Esophagus muscularis mucosa (tissue), 4 donors: ENCODE measurements at places on chromosomes 2 and 18. TPM values are rescaled to one million over a fixed set of nuclear protein-coding genes. Genes with fewer than 3 reads are reported as not detected.

GRCh38 chr2:74333896-74334586, 9.2 kb downstream of the SLC4A5 start:
- H3K27me3 ChIP-seq: no peaks in the 10 kb centered on the region
- H3K4me3 ChIP-seq: no peak overlapping the region
- peaks cover 25% of the 10 kb centered on the region for H3K36me3 ChIP-seq
- H3K27ac ChIP-seq: no peak overlapping the region

GRCh38 chr2:233259730-233260129, 8.3 kb downstream of the ATG16L1 start:
- DNase-seq: no peak
- no peak overlapping the region for H3K4me3 ChIP-seq
- H3K27me3 ChIP-seq: no peaks in the 10 kb centered on the region
- H3K4me1 ChIP-seq: peaks cover 11% of the 10 kb centered on the region

EFEMP1 gene
- 81.7 TPM for total RNA-seq

DPP4 gene
- 4.1 TPM for total RNA-seq

DNA sequence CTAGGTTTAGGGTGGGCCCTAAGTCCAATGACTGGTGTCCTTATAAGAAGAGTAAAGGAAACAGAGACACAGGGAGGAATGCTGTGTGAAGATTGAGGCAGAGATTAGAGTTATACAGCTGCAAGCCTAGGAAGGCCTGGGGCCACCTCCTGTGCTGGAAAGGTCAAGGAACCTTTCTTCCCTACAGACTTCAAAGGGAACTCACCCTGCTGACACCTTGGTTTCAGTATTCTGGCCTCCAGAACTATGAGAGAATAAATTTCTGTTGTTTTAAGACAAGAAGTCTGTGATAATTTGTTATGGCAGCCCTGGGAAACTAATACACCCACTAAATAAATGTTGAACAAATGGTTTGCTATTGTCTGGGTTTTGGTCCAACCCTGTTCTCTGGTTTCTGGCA, 102.3 kb upstream of the NEUROD1 start:
- DNase-seq: no peak
- no peaks in the 10 kb centered on the region for H3K36me3 ChIP-seq
- no peak overlapping the region for H3K4me3 ChIP-seq
- no peaks in the 10 kb centered on the region for H3K27me3 ChIP-seq
- H3K4me1 ChIP-seq: peaks cover 35% of the 10 kb centered on the region

DNA sequence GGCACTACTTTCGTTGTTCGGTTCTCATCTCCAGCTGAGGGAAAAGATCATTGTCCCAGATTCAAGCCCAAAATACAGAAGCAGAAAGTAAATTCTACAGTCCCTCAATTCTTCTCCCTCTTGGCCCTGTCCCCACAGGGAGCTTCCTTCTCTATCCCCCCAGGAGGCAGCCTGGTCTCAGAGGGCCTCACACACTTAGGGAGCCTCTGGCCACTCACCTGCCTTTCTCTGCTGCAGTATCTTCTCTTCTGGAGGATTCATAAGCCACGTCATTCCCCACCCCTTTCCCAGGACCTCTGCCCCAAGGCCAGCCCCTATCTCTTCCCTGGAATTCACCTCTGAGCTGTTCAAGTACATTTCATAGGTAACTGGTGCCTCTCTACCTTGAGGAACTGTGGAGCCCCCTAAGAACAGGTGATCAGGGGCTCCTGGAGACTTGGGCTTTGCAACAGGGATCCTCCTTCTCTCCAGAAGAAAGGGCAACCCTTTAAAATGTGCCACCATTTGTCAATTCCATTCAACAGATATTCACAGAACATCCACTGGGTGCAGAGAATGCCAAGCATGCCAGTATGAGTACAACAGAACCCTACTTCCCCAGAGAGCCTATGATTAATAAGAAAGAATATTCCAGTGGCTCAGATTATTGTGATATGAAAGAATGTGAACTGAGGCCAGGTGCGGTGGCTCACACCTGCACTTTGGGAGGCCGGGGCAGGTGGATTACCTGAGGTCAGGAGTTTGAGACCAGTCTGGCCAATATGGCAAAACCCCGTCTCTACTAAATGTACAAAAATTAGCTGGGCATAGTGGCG, 72.9 kb downstream of the CIB4 start:
- H3K27me3 ChIP-seq: no peaks in the 10 kb centered on the region
- H3K4me3 ChIP-seq: no peak overlapping the region
- H3K27ac ChIP-seq: no peak overlapping the region
- peaks cover 5% of the 10 kb centered on the region for H3K4me1 ChIP-seq
- no peak for DNase-seq

GRCh38 chr2:96203130-96204028, 5.2 kb downstream of the STARD7 start:
- H3K4me1 ChIP-seq: peaks cover 89% of the 10 kb centered on the region
- H3K4me3 ChIP-seq: no peak overlapping the region
- H3K36me3 ChIP-seq: no peaks in the 10 kb centered on the region

DNA sequence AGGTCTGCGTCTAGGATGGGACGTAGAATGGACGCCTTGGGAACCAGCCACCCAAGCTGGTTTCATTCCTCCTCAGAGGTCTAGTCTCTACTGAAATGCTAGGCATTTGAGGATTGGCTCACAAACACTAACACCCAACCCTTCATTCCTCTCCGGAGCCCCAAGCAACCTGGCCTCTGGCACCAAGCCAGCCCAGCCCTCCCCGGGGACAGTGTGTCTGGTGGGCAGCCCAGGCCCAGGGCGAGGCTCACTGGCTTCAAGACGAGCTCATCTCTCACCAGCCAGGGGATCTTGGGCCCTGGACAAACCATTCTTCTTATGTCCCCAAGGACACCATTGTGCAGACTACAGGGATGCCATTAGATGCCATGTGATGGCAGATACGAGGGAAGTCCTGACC, 182.5 kb downstream of the CTIF start:
- H3K36me3 ChIP-seq: peaks cover 15% of the 10 kb centered on the region
- no peaks in the 10 kb centered on the region for H3K27me3 ChIP-seq
- H3K4me3 ChIP-seq: no peak overlapping the region
- no peak overlapping the region for H3K27ac ChIP-seq
- no peak for DNase-seq

KATNAL2 gene
- total RNA-seq: 0.50 TPM

APCDD1 gene
- total RNA-seq: 51.8 TPM

DNA sequence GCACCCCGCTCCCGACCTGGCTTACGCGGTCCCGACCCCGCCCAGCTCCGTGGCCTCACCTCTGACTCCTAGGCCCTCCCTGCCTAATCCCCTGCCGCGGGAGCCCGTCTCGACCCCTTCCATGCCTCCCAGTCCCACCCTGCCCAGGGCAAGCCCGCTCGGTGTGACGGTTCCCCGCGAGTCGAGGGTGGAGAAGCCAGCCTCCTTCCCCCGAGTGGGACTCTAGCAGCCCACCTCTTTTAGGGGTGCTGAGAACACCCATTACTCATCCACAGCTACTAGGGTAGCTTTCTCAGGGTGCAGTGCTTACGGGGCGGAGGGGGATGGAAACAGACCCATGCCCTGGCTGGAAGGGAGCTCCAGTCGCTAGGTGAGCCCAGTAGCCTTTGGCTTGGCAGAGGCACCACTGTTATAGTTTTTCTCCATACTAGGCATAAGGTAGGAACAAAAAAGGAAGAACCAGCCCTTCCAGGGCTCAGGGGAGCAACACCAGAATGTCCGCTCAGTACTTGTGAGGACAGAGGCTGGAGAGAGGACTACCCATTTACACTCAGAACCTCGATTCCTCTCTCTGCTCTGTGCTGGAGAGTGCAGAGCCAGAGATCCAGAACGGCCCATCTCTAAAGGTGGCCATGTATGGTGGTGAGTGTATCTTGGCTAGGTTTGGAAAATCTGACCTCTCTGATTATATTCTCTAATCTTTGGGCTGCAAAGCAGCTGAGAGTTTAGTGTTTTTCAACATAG, 606 bp downstream of the AGBL5 start:
- peaks cover 38% of the 10 kb centered on the region for H3K36me3 ChIP-seq
- peak overlapping the region; percentile 91 for H3K4me3 ChIP-seq
- H3K27ac ChIP-seq: peak overlapping the region; percentile 95

DNA sequence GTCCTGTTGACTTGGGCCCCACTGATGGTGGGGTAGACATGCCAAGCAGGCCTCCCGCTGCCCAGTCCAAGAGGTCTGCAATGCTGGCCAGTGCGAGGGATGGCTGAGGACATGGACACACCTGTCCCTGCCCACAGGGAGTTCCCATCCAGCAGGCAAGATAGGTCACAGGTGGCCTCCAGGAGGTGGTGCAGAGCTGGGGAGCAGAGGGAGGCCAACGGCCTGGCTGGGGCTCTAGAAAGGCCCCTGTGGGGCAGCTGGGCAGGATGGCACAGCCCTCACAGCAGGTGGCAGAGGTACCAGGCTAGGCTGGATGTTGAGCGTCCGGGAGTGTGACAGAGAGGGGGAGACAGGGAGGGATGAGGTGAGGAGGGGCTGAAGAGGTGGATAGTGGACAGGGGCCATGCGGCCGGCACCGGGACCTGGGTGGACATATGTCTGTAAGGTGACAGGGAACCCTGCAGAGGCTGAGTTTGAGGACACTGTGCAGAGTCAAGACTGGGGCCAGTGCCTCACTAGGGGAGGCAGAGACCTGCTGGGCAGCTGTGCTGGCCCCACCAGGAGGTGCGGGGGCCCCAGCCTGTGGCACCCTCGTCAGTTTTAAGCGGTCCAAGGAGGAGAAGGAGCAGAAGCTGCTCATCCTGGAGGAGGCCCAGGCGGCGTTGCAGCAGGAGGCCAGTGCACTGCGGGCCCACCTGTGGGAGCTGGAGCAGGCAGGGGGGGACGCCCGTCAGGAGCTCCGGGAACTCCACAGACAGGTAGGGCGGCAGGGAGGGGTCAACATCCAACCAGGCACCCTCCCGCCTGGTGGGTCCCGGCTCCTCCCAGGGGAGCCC, 34.3 kb upstream of the SNED1 start:
- no peak overlapping the region for H3K27ac ChIP-seq
- no peak for DNase-seq
- H3K27me3 ChIP-seq: peaks cover 4% of the 10 kb centered on the region
- H3K36me3 ChIP-seq: no peaks in the 10 kb centered on the region
- H3K4me3 ChIP-seq: no peak overlapping the region
- H3K4me1 ChIP-seq: peaks cover 27% of the 10 kb centered on the region

DNA sequence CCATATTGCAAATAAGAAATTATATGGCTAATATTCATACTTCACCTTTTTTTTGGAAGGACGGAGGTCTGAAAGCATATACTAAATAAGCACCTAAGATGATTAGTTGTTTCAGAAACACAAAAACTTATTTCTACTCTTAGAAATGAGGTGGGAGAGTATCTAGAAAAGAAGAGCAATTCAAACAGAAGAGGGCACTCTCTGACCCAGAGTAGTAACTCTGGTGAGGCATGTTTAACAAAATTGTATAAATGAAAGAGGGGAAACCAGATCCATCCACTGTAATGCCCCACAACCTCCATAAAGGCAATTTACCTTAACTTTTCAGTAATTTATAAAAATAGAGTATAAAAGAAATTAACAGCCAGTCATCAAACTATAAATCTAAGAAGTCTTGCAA, 669.6 kb upstream of the VRK2 start:
- H3K4me3 ChIP-seq: no peak overlapping the region
- H3K4me1 ChIP-seq: no peaks in the 10 kb centered on the region
- no peak overlapping the region for H3K27ac ChIP-seq
- H3K36me3 ChIP-seq: no peaks in the 10 kb centered on the region
- H3K27me3 ChIP-seq: no peaks in the 10 kb centered on the region

HRH4 gene
- 0.13 TPM for total RNA-seq

DNA sequence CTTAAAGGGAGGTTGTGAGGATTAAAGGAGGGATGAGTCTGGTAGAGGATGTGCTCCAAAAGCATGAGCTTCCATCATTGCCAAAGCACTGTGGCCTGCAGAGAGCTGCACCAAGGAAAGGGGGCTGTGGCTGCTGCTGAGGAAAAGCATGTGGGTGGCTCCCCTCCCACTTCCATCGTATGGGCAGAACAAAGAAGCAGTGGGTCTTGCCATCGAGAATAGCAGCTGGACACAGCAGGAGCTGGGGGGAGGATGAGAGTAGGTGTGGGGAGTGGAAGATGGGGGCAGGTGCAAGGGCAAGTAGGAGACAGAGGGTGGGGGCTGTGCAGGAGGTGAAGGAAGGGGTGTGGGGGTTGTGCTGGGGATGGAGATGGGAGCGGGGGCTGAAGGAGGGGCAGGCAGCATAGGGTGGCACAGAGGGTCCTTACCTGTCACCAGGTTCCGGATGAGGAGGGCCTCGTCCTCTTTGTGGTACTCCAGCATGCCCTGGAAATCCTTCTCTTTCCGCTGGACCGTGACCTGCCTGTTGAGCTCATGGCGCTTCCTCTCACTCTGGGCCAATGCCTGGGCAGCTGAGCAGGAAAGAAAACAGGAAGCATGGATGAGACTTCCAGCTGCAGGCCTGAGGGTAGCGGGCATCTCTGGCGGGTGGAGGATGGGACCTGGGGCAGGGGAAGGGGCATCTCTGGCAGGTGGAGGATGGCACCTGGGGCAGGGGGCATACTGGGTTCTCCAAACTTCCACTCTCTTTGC, 33.6 kb upstream of the ACAA2 start:
- no peak for DNase-seq
- no peak overlapping the region for H3K4me3 ChIP-seq
- no peak overlapping the region for H3K27ac ChIP-seq
